H9 (cell line): ENCODE measurements at places on chromosomes 1 and 21. TPM values are rescaled to one million over a fixed set of nuclear protein-coding genes. Genes with fewer than 3 reads are reported as not detected.
A peak's percentile ranks its signal among the peaks of the same experiment; 100 is the strongest.

The C1orf141 gene
- total RNA-seq = not detected in 2 replicates

GRCh38 chr1:41371630-41372599 is 10.7 kb downstream of the FOXO6 start:
- no peaks in the 10 kb centered on the region for H3K27me3 ChIP-seq
- peak overlapping the region; percentile 0; the same call in 1 of the 2 replicates for H3K4me3 ChIP-seq
- H3K27ac ChIP-seq = no peak overlapping the region
- peaks cover 23% of the 10 kb centered on the region for H3K4me1 ChIP-seq
- no peaks in the 10 kb centered on the region for H3K36me3 ChIP-seq
- peak; percentile 96 for DNase-seq

- DNase-seq = no peak
- no peak overlapping the region for H3K27ac ChIP-seq
- H3K4me1 ChIP-seq = peaks cover 10% of the 10 kb centered on the region; the same call in 1 of the 2 replicates
- H3K4me3 ChIP-seq = peak overlapping the region; percentile 24; the same call in 2 of the 3 replicates
- H3K36me3 ChIP-seq = no peaks in the 10 kb centered on the region
These were observed 34.5 kb downstream of the LRRN2 start for GRCh38 chr1:204650911-204651570.

GRCh38 chr1:30899577-30900389 is 8.8 kb downstream of the SDC3 start:
- H3K27ac ChIP-seq = no peak overlapping the region
- H3K4me1 ChIP-seq = no peaks in the 10 kb centered on the region; the same call in 1 of the 2 replicates
- no peaks in the 10 kb centered on the region for H3K27me3 ChIP-seq
- no peaks in the 10 kb centered on the region for H3K36me3 ChIP-seq

The KCNH1 gene
- total RNA-seq = 0.04 and 0.11 TPM in 2 replicates
